Choroid plexus epithelial cell (primary cell): ENCODE measurements at places on chromosomes 6 and 20.

- peak; percentile 86 for DNase-seq
Measured at GRCh38 chr6:64890609-64891008, 816.4 kb downstream of the EYS start.

DNA sequence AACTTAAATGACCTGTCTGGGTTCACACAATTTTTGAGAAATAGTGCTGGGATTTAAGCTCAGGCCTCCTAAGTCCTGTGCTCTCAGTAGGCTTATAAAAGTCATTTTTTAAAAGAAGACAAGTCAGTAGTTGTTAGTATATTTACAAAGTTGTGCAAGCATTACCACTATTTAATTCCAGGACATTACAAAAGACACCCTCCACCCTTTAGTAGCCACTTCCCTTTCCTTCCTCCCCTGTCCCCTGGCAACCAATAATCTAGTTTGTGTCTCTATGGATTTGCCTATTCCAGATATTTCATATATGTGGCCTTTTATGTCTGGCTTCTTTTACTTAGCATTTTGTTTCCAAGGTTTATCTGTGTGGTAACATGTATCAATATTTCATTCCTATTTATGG, 37.6 kb downstream of the HMGN3 start:
- DNase-seq = no peak

- no peak for DNase-seq
Measured at GRCh38 chr20:59177266-59178250, 13.9 kb downstream of the ZNF831 start.

GRCh38 chr6:32974541-32975308, 6.3 kb downstream of the BRD2 start:
- no peak for DNase-seq

DNA sequence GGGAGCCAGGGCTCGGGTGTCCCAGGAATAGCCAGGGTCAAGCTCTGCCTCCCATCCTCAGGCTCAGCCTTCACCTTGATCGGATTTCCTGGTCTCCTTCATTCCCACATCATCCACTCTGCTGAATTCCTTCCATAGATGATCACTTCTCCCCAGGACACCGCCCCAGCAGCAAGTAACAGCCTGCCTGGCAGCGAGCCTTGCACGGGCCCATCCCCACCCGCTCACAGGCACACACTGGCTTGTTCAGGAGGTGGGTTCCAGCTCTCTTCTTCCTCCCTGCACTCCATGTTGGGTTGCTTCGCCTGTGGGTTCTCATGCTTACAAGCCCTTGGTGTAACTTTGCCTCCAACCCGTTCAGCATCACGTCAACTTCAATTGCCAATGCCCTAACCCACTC, 113.0 kb upstream of the IYD start:
- DNase-seq = no peak

DNA sequence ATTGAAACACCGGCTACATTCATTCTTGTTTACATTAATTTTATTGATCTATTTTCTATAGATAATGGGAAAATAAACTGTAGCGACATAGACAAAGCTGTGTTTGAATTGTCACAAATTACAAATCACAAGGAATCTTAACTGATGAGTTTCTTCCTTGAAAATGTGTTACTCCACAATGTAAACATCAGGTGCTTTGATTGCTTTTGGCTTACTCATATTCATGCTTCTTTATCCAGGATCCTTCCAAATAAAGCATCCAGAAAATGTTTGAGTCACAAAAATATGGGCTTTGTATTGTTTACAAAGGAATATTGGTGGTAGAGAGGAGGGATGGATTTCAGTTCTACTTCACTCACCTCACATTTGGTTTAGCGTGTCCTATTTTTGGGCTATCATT, 64.0 kb downstream of the BMP2 start:
- no peak for DNase-seq

DNA sequence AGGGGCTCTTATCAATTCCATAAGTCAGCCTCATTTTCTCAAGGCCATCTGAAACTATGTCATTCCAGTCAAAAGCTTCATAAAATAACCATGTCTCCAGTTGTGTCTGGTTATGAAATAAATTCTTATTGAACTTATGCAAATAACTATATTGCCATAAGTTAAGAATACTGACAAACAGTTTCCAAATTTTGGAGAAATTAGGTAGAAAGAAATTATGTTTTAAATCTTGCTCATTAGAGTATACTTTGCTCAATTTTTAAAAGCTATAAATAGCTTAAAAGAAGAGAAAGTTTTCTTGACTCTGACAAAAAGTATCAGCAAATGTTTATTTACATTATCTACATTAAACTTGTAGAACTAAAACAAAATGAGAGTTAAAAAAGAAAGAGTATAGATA, 63.0 kb upstream of the MRAP2 start:
- DNase-seq = no peak

DNA sequence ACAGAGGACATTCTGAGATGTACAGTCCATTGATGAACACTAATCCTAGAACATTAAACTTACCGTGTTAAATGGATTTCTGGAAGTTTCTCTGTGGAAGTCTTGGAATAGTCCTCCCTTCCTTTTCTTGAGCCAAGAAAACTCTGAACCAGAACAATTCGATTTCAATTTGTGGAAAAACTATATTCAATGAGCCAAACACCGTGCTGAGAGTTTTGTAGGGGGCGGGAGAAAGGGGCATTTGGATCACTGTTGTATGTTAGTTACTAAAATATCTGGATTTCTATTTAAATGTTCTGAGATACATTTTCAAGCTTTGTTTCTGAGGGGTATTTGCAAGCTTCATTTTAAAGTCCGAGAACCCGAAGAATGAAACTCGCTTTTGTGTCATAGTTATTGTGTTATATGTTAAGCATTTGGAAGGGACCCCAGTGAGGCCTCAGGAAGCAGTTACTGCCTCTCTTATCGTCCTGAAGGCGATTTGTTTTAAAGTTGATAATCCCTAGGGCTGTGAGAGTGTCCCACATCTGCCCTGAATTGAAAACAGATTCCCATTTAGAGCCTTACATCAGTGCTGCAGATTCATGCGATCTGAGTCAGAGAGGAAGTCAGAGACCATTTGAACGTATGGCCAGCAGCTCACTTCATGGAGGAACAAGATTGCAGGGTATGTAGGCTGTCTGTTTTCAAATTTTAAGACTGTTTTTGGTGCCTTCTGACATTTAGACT, 70.8 kb upstream of the SASH1 start:
- peak; percentile 90 for DNase-seq

- DNase-seq = peak; percentile 38
Measured at GRCh38 chr20:2210646-2211552, 84.9 kb upstream of the TGM3 start.

DNA sequence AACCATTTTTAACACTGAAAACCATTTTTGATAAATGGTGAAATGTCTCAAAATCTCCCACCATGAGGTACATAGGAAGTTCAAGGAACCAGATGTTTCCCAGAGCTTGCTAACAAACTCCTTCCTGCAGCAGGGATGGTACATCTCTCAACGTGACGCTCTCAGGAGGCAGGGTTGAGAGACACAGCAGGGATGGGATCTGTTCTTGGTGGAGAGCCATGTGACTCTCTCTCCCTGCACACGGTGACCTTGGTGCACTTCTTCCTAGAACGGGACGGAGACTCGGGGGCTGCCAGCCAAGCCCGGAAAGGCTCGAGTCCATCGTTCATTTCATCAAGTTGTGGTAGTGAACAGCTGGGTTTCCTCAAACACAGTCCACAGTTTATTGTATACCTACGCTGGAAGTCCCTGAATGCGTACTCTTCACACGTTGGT, 94.2 kb downstream of the FAM50B start:
- peak; percentile 86 for DNase-seq

GRCh38 chr20:9969626-9970025, 65.2 kb upstream of the ANKEF1 start:
- DNase-seq = no peak

- no peak for DNase-seq
Measured at GRCh38 chr6:31467151-31467550, 30.8 kb upstream of the MICB start.

DNA sequence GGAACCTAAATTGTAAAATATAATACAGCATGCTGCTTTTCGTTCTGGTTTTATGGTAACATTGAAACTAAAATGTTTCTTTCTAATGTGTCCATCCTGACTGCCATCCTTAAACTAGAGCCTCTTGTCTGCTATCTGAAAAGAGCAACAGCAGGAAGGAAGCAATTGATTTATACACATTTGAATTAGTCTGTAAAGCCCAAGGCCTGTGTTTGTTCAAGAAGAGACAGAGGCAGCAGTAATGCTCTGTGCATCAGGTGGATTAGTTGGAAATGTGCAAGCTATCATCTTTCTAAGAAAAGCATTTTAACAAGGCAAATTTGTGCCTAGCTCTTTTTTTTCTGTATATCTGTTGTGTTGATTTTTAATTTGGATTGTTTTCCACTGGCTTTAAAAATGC, 128.6 kb downstream of the SCAF8 start:
- DNase-seq = no peak

DNA sequence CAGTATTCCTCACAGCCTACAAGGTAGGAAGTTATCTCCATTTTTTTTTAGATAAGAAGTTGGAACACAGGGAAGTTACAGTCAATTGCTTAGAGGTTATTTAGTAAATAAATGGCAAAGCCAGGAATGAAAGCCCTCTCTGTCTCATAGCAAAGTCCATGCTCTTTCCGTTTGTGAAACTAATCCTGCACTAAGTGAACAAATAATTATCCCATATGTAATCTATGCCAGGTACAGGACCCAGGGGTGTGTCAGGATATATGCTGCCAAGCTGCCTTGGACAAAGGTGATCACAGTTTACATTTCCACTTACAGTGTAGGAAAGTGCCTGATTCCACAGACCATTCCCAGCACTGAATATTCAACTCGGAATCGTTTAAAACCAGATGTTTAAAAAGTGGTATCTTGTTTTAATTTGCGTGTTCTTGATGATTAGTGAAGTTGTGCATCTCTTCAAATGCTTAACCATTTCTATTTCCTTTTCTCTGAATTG, 13.6 kb upstream of the GMDS start:
- DNase-seq = no peak

GRCh38 chr20:13638162-13638495, 603 bp downstream of the TASP1 start:
- DNase-seq = no peak

GRCh38 chr6:37038292-37039198, 33.1 kb downstream of the FGD2 start:
- DNase-seq = peak; percentile 82

GRCh38 chr6:36492621-36493020, 49.8 kb downstream of the KCTD20 start:
- no peak for DNase-seq

DNA sequence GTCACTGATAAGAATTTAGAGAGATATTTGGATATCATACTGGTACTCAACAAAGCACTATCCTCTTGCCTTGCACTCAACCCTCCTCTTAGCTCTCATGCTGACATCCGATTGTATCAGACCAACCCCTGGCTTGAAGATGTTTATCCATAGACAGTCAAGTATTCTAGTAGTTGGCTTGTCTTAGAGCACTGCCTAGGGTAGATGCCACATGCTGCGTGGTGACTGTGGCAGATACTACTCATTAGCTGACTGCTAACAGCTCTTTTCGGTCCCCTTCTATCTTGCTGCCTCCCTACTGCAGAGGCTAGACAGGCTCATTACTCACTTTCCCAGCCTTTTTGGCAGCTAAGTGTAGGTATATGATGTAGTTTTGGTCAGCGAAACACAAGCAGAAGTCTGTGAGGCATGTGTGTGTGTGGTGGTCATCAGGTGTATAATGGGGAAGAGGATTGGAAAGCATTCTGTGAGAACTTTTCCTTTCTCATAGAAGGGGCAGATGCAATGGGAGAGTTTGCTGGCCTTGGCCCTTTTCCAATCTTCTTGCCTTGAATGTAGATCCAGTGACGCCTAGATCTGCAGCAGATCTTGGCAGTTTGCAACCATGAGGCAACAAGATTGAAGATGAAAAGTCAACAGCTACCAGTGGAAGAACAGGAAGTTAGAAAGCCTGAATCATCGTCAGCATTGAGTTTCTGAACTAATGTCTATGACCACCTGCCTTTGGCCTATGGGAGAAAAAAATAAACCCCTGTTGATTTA, 4.4 kb upstream of the IFNGR1 start:
- DNase-seq = peak; percentile 98

- no peak for DNase-seq
Measured at GRCh38 chr6:152059909-152060308, 252.4 kb downstream of the ESR1 start.

DNA sequence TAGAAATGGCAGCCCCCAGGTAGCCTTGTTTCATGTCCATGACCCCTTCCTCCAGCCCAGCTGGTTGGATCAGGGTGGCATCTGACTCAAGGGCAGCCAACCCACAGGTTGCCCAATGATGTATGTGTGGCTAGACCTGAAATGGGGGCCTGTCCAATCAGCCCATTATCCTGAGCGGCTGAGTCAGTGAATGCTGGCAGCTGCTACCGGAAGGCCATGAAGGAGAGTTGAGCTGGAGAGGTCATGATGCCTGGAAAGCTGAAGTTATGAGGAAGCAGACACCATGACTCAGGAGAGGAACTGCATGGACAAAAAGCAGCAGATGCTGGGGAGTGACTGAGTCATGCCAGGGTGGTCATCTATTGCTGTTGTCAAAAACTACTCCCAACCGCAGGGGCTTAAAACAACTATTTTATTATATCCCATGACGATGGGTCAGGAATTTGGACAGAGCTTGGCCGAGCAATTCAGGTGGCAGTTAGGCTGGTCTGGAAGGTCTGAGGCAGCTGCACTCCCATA, 67.3 kb downstream of the MDGA1 start:
- peak; percentile 96 for DNase-seq
